ENCODE measurements at places on chromosomes 13 and 19. TPM values are rescaled to one million over a fixed set of nuclear protein-coding genes. Genes with fewer than 3 reads are reported as not detected.

Gene IL11
- total RNA-seq, result 27.7 TPM

Gene F10
- total RNA-seq, result not detected

Gene ZNF222
- 8.8 TPM for total RNA-seq

Gene SIGLEC11
- total RNA-seq, result not detected

Gene CABP5
- total RNA-seq, result not detected

Gene PBX4
- 6.6 TPM for total RNA-seq

Gene DHPS
- 193 TPM for total RNA-seq

Gene TLE2
- 1.0 TPM for total RNA-seq

Gene FGF22
- total RNA-seq, result 0.91 TPM

Gene RNF225
- total RNA-seq, result 1.4 TPM

Gene NLRP5
- 0.04 TPM for total RNA-seq

Gene PCDH17
- 8.1 TPM for total RNA-seq

Gene RDH8
- not detected for total RNA-seq

Gene SUPT5H
- 121 TPM for total RNA-seq

Gene ZNF66
- 2.4 TPM for total RNA-seq

Gene ATP1A3
- total RNA-seq, result not detected

Gene GNA15
- not detected for total RNA-seq

Gene DZIP1
- total RNA-seq, result 63.3 TPM

Gene C1QTNF9
- not detected for total RNA-seq

Gene N4BP2L1
- 1.6 TPM for total RNA-seq

Gene NAPSA
- total RNA-seq, result not detected

Gene B3GNT8
- total RNA-seq, result not detected

Gene PLPP2
- 102 TPM for total RNA-seq

Gene SHISA2
- 12.1 TPM for total RNA-seq
